ENCODE measurements at places on chromosomes 13 and 19. TPM values are rescaled to one million over a fixed set of nuclear protein-coding genes. Genes with fewer than 3 reads are reported as not detected.

DNA sequence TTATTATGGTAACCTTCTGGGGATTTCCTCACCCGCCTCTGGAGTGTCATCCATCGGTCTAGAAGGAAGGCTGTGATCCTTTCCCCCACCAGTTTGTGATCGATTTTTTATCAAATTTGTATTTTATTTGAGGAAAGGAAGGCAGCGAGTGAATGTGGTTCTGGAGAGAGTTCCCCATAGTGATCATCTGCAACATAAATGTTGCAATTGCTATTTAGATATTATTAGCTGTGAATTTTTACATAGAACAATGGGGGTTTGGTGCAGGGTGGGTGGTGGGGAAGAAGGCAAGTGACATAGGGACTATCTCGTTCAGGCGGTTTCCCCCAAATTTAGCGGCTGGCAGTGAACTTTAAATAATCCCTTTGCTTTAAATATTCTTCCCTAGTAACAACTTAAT lies 1.2 kb downstream of the CDK8 start:
- DNase-seq = no peak

DNA sequence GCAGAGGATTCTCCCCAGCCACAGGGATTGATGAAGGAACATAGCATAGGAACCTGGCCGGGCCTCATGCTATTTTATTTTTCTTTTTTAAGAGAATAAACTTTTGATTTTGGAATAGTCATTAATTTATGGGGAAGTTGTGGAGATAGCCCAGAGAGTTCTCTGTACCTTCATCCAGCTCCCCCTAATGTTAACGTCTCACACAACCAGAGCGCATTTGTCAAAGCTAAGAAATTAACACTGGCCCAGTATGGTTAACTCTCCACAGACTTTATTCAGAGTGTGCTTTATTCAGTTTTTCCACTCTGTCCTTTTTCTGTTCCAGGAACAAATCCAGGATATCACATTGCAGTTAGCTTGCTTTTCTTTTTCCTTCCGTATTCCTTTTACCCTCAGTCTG lies 59.4 kb downstream of the RGCC start:
- DNase-seq = no peak

DNA sequence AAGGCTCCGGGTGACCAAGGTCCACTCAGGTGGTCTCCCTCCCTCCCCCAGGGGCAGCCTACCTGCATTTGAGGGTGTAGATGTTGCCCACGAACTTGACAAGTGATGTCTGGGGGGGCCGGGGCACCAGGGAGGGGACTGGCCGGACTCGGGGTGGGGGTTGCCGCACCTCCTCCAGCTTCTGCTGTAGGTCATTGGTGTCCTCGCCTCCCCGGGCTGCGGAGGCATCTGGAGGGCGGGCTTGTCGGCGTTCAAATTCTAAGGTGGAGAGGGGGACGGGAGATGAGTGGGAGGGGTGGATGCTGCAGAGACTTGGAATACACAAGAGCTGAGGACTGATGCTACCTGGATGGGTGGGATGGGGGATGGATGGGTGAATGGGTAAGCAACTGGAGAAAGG lies 5.3 kb upstream of the AKAP8L start:
- no peak for DNase-seq

Gene ITGBL1
- 1.3 TPM for total RNA-seq

- DNase-seq = no peak
Observed at GRCh38 chr19:10004617-10005016, 5.7 kb downstream of the COL5A3 start.

DNA sequence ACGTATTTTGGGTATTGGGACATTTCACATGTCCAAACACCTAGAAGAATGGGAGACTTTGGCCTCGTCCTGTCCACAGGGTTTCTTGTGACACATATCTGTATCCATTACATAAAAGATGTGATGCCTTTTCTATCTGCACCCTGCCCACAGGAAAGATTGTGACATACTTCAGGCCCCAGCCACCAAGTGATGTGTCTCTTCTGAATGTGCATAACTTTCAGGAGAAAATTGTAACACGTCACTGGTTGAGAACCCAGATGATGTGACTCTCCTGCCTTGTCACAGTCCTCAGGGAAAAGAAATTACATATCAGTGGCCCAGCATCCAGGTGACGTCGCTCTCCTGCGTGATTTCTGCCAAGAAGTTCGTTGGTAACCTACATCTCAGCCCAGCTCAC lies 21.0 kb upstream of the ZNF681 start:
- no peak for DNase-seq

- DNase-seq = no peak
Observed at GRCh38 chr13:114261328-114261965, 20.0 kb upstream of the UPF3A start.

DNA sequence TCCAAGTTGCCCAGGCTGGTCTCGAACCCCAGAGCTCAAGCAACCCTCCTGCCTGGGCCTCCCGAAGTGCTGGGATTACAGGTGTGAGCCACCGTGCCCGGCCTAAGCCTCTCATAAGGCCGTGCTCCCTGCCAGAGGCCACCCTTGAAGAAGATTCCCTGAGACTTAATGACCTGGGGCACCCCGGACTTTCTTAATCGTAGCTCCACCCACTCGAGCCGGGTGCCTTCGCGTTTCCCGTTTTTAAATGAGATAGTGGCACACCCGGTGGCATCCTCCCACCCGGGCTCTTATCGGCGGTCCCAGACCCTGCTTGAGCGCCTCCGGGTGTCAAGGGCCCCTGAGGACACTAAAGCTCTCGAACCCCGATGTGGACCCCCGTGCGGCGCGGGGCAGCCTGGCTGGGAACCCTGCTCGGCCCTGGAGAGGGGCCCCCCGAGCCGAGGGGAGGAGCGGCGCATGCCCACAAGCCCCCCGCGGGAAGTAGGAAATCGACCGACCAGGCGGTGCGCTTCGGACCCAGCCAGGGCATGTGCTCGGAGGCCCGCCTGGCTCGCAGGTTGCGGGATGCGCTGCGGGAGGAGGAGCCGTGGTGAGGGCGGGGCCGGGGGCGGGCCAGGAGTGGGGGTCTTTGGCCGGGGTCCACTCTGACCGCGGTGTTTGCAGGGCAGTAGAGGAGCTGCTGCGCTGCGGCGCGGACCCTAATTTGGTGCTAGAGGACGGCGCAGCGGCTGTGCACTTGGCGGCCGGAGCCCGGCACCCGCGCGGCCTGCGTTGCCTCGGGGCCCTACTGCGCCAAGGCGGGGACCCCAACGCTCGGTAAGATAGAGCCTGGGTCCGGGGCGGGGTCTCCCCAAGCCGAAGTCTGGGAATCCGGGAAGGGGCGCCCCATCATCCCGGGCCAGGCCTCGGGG lies at the start of gene ANKLE1:
Gene ANKLE1 (plus strand): TSS at position 511 of the 914 bp plus-strand sequence. CDS start 20 bp downstream, at position 531.
- no peak for DNase-seq

Gene CEACAM3
- total RNA-seq = not detected

- no peak for DNase-seq
Observed at GRCh38 chr19:4730740-4731171, 7.1 kb upstream of the DPP9 start.

- no peak for DNase-seq
Observed at GRCh38 chr13:59211606-59212005, 952.1 kb downstream of the DIAPH3 start.

- peak; percentile 84 for DNase-seq
Observed at GRCh38 chr19:49809160-49809940, 3.7 kb downstream of the FUZ start.

GRCh38 chr19:17306285-17306714 lies 628 bp downstream of the MRPL34 start:
- no peak for DNase-seq

DNA sequence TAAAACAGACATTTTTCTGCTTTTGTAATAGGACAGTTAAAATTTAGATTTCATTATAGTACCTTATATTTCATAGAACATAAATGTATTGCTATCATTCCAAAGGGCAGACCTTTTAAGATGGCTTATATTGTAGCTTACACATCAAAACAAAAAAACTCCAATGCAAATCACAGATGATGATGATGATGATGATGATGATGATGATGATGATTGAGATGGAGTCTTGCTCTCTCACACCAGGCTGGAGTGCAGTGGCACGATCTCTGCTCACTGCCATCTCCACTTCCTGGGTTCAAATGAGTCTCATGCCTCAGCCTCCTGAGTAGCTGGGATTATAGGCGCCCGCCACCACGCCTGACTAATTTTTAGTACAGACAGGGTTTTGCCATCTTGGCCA lies 189.9 kb upstream of the RNF113B start:
- no peak for DNase-seq

DNA sequence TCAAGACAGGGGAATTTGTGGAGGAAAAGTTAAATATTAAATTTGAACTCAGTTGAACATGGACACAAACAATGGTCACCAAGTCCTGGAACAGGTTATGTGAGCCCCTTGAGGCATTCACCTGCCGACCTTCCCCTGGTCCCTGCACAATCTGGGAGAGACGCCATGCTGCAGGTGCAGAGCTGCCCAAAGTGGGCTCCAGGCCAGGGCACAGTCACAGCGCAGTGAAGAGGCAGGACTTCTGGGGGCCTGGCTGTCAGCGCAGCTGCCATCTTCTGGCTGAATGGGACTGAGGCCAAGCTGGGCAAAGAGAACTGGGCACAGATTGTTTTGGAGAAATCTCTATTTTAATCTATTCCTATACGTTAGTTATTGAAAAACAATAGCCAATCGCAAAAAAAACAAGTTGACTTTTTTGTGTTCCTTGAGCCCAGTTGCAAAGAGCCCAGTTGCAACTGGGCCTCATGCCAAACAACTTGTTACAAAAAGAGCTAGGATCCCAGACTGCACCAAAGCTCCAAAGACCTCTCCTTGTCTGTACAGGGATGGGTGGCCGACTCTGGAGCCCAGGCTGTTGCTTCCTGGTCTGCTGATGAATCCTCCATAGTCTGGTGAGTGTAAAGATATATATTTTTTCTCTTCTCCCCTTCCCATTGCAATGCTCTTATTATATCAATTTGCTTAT lies 1.2 kb upstream of the ZNF626 start:
- no peak for DNase-seq

GRCh38 chr13:22454586-22454985 lies 726.2 kb upstream of the SGCG start:
- no peak for DNase-seq

DNA sequence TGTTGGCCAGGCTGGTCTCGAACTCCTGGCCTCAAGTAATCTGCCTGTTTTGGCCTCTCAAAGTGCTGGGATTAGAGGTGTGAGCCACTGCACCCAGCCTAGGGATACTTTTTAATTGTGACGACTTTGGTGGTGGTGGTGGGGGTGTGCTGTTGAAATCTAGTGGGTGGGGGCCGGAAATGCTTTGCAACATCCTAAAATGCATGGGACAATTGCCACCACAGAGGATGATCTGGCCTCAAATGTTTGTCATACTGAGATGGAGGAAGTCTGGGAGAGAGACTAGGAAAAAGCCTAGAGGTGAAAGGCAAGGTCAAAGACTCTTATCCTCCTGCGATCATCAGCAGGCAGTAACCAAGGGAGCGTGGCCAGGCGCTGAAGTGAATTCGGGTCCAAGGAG lies 1.4 kb downstream of the NWD1 start:
- no peak for DNase-seq

Gene PRR20C
- not detected for total RNA-seq

Gene SH3GL1
- 28.5 TPM for total RNA-seq

Gene ZNF564
- 15.2 TPM for total RNA-seq

Gene RNF113B
- total RNA-seq = not detected

Gene ILF3
- total RNA-seq = 86.1 TPM

- DNase-seq = no peak
Observed at GRCh38 chr19:27689734-27690241, 1523.2 kb downstream of the UQCRFS1 start.

DNA sequence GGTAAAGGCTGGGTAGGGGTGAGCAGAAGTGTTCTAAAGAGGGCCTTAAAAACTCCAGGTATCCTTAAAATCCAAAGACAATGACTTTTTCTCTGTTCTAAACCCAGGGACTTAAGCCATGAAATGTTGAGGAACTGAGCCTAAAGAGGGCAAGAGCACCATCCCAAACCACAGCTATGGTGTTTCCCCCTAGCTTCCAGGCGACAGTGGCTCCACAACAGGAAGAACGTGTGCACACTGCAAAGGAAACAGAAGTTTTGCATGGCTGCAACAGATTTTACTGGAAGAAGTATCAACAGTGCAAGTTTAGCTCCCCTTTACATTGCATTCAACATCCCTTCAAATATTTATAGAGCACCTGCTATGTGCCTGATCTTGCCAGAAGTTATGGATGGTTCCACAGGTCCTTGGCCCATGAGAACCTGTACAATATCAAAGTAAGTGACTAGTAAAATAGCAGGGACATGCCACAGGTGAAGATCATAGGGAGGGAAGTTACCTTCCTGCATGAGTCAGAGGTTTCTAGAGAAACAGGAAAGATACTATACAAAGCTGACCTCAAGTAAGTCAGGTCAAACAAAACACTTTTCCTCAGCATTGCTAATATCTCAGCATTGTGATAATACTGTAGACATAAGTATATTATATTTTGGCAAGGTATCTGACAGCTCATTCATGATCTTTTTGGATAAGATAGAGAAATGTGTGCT lies 8.4 kb upstream of the KCTD12 start:
- DNase-seq = no peak

DNA sequence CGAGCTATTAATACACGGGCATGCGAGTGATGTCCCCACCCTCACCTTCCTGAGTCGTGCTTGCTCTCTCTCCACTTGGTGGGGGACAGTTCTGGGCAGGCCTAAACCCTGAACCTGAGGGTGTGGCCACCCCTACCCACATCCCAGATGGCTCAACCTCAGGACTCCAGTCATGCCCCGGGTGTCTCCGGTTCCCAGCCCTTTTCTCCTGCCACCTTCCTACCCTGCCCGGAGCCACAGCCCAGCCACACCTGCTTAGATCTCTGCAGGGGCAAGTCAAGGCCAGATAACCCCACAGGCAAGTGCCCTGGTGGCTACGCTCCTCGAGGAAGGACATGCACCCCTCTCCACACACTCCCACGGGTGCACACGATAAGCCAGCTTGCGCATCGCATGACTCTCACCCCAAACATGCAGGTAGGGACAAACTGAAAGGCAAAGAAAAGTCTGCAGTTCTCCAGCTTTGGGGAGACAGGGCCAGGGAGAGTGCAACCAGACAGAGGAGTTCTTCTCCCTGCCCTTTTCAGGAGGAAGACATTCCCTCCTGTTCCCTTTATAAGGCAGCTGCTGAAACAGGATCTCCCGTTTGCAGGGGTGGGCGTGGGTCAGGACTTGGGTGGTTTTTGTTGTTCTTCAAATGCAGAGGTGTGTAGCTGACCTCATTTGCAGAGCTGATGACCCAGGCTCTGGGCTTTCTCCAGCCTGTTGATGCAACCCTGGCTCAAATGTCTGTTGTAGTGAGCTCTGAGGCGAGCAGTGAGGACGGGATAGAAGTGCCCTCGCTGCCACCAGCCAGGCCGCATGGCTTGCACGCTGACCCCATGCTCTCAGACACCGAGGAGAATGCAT lies 88.6 kb downstream of the DPF1 start:
- no peak for DNase-seq

GRCh38 chr19:17830567-17831418 lies 9.5 kb upstream of the INSL3 start:
- peak; percentile 89 for DNase-seq

Gene COMP
- 0.54 TPM for total RNA-seq

Data from sigmoid colon (tissue), 7 donors.